AG04450 (cell line): ENCODE measurements at places on chromosomes 6 and 20.

- DNase-seq, result no peak
These were observed 10.7 kb downstream of the PEDS1 start for GRCh38 chr20:50142812-50143211.

- DNase-seq, result no peak
These were observed 108.3 kb downstream of the TNFAIP3 start for GRCh38 chr6:137975188-137975940.

- no peak for DNase-seq
These were observed 921.8 kb upstream of the GJE1 start for GRCh38 chr6:141210901-141211300.

DNA sequence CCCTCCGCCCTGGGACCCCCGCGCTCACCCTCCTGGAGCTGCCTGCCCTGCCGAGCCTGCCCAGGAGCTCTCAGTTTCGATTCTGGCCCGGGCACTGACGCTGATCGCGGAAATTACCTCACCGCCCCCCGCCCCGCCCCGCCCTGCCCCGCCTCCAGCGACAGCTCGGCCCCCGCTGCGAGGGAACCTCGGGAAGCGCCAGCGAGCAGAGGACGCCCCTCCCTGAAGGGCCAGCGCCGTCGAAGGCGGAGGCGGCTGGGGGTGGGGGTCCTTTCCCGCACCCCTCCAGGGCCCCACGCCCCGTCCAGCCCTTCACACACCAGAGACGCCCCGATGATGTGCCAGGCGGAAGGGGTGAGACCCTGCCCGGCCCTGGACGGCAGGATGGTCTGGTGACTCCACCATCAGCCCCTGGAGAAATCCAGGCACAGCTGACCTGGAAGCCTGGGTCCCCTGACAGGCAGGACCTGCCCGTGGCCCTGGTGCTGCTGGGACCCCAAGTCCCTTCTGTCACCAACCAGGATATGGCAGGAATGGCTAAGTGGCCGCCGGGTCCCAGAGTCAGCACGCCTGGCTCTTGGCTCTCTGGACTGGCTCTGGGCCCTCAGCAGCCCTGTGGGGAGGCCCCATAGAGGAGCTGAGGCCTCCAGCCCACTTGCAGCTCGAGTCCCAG, at the start of gene HELZ2:
Gene HELZ2, minus strand, starts transcription at position 84 of the 673 bp plus-strand sequence. CDS start 1,854 bp downstream, outside the sequence.
- no peak for DNase-seq

- no peak for DNase-seq
These were observed 132.4 kb downstream of the MACROD2 start for GRCh38 chr20:14127514-14128223.

DNA sequence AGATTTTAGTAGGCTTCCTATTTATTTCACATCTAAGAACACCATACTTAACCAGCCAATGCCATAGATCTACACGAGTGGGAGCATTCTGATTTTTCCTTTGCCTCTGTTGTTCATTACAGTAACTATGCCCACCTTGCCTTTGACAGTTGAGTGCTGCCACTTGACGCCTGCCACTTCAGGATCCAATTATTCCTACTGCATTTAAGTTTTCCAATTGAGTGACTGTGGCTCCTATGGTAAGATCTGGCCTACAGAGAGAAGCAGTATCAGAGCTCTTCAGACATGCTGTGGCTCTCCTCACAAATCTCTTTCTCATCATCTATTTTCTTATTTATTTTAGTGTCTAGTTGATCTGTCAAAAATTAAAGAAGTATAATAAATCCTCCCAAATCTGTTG, 403.0 kb upstream of the SPTLC3 start:
- no peak for DNase-seq
